ENCODE measurements at places on chromosomes 13 and 19.

DNA sequence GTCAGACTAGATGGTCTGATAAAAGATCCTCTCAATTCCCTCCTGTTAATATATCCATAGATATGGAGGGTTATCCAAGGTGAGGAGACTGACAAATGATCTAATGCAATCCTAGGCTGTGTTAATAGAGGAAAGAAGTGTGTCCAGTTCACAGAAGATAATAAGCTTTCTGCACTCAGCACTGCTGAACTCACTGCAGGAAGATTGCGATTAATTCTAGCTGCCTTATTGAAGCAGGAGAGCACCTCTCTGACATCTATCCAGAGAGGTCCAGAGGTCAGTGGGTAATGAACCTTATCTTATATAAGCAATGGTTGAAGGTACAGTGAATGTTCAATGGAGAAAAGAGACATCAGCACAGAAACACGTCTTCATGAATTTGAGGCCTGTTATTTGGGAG, 75.9 kb upstream of the SLC10A2 start:
- no peak overlapping the region for H3K4me3 ChIP-seq
- H3K4me1 ChIP-seq: no peaks in the 10 kb centered on the region
- no peak for DNase-seq
- H3K36me3 ChIP-seq: no peaks in the 10 kb centered on the region
- H3K27ac ChIP-seq: no peak overlapping the region

DNA sequence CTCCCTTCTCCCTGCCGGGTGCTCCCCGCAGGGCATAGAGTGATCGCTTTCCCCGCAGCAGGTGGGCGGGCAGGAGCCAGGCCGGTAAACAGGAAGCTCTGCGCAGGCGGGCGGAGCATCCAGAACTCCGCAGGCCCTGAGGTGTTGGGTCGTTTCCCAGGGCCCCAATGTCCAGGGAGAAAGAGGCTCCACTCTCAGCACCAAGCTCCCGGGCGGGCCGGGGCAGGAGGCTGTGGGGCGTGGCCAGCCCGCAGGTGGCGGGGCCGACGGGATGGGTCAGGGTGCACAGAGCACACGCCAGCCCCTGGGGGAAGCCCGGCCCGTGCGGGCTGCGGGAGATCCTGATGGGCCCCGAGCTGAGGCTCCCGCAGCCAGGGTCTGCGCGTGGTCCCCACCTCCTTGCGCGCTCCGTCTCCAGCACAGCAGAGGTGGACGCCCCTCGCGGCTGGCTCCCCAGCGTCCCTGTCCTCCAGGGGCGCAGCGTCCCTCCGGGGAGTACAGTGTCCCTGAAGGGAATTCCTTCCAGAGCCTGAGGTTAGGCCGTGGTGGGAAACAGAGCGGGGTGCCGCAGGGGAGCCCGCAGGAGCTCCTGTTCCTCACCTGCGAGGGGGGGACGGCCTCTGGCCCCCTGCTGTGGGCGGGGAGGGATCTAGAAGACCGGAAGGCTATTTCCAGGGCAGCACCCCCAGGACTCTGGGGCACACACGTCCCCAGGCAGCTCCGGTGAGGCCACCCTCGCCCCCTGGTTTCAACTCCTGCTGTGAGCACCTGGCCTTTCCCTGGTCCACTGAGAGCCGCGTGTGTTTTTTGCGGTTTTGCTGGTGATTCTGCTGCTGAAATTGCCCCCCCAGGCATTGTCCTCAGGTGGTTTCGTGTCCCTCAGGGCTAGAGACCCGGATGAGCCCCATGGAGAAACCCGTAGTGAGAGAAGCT, 12.2 kb downstream of the PIP5K1C start:
- DNase-seq: no peak
- peak overlapping the region; percentile 10 for H3K4me3 ChIP-seq
- peaks cover 22% of the 10 kb centered on the region for H3K4me1 ChIP-seq
- no peaks in the 10 kb centered on the region for H3K27me3 ChIP-seq
- H3K36me3 ChIP-seq: no peaks in the 10 kb centered on the region

DNA sequence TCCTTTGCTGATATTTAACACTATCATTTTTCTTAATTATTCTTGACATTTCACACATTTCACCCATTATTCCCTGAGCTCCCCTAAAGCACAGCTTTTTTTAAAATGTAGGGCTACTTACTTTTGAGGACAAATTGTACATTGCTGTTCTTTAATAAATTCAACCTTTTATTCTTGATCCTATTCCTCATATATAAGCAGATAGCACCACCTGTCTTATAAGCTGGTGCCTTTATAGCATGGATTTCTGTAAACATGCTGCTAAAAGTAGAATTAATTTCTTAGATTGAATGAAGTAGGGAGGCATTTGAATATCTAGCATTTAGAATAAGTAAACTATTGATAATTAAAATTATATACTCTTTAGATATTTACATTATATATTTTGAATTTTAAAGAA, 603.4 kb upstream of the PCDH9 start:
- no peaks in the 10 kb centered on the region for H3K4me1 ChIP-seq
- DNase-seq: no peak
- no peak overlapping the region for H3K27ac ChIP-seq
- no peaks in the 10 kb centered on the region for H3K27me3 ChIP-seq
- no peak overlapping the region for H3K4me3 ChIP-seq

DNA sequence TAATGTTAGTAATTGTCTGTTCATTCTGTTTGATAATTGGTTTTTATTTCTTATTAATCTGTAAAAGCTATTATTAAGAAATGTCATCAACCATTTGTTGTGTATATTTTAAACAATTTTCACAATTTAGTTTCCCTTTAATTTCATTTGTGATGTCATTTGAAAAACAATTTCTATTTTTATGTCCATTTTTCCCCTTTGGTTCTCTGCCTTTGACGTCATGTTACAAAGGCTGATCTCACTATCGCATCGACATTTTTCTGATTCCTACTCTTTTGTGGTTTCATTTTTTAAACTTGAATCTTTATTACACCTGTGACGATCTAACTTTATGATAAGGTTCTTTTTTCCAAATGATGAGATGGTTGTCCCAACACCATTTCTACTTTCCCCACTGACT, 191.0 kb upstream of the ZNF507 start:
- no peaks in the 10 kb centered on the region for H3K4me1 ChIP-seq
- no peak for DNase-seq
- H3K36me3 ChIP-seq: no peaks in the 10 kb centered on the region
- no peak overlapping the region for H3K4me3 ChIP-seq
- no peak overlapping the region for H3K27ac ChIP-seq

GRCh38 chr13:103539265-103539664, 473.0 kb upstream of the SLC10A2 start:
- H3K4me3 ChIP-seq: no peak overlapping the region
- no peaks in the 10 kb centered on the region for H3K4me1 ChIP-seq
- H3K36me3 ChIP-seq: no peaks in the 10 kb centered on the region
